ENCODE measurements at places on chromosomes 11 and 22.
A peak's percentile ranks its signal among the peaks of the same experiment; 100 is the strongest.

DNA sequence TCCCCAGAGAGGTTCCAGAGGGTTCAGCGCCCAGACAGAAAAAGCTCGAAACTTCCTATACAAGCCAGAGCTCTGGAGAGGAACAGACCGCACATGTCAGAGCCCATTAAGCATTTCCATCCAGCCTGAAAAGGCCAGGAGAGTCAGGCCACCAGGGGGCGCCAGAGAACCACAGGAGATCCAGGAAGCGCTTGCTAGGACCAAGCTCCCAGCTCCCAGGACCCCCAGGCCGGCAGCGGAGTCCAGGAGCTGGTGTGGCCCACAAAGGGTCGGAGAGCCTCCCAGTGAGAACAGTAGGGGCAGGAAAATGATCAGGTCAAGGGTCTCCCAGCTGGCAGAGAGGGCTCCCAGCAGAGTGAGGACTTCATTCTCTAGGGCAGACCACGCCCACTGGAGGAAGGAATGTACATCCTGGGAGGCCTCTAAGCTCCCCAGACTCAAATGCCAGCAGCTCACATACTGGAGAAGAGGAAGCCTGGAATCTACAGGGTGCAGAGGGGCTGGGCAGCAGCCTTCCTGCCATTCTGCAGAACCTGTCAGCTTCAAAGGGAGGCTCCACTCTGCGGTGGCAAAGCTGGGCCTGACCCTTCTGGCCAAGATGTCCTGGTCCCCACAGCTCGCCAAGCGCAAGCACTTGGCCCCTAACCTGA is 2.1 kb upstream of the MEI1 start:
- peak; percentile 97 for DNase-seq

- no peak for DNase-seq
These were observed 169.8 kb downstream of the DSCAML1 start for GRCh38 chr11:117627259-117627658.

- no peak for DNase-seq
These were observed 23.1 kb upstream of the USP47 start for GRCh38 chr11:11818529-11819121.

GRCh38 chr11:2175659-2176058 is 4.0 kb upstream of the TH start:
- DNase-seq: no peak

GRCh38 chr11:6319704-6320410 is 444 bp downstream of the CAVIN3 start:
- no peak for DNase-seq

GRCh38 chr11:120410622-120411380 is 74.6 kb downstream of the ARHGEF12 start:
- no peak for DNase-seq

DNA sequence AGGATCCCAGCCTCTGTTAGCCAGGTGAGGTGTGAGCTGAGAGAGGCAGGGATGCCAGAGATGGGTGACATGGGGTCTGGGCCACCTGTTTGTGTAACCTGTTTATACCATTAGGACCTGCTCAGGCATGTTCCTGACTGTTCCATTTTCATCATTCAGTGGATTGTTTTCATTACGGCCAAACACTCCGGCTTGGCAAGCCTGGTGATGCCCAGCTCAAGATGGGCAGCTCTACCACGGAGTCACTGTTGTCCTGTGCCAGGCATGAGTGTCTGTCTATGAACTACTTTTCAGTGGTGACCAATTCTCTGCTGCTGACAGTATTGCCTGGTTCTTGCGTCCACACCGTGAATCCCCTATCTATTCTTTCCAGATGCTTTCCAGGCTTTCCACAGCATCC is 71.5 kb upstream of the SLC22A12 start:
- no peak for DNase-seq

GRCh38 chr11:64148917-64149617 is 16.8 kb downstream of the MACROD1 start:
- DNase-seq: no peak

DNA sequence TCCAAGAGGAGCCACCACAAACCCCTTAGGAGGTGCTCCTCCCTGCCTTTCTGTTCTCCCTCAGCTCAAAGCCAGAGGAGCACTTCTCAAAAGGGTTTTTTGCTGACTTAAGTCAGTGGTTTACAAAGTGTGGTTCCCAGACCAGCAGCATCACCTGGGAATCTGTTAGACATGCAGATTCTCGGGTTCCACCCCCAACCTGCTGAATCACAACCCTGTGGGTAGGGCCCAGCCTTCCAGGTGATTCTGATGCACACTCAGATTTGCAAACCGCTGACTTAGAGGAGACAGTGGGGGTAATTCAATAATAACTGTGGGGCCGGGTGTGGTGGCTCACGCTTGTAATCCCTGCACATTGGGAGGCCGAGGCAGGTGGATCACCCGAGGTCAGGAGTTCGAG is 22.8 kb downstream of the CREB3L1 start:
- DNase-seq: no peak

GRCh38 chr11:123211981-123212380 is 16.9 kb upstream of the CLMP start:
- no peak for DNase-seq

DNA sequence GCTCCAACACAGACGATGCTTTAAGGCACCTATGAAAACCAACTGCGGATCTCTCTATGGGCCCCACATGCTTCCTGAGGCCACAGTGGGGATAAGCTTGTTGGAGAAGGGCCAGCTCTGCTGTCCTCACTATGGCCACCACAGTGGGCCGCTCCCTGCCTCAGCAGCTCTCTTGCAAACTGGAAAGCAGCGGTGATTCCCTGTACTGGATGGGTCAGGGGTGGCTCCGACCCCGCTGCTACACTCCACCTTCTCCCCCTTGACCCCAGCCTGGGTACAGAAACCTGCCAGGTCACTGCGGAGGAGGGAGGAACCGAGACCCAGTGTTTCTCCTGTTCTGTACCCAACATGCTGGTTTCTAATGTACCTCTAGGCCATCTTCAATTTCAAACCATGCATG is 403.9 kb downstream of the CTTN start:
- no peak for DNase-seq

DNA sequence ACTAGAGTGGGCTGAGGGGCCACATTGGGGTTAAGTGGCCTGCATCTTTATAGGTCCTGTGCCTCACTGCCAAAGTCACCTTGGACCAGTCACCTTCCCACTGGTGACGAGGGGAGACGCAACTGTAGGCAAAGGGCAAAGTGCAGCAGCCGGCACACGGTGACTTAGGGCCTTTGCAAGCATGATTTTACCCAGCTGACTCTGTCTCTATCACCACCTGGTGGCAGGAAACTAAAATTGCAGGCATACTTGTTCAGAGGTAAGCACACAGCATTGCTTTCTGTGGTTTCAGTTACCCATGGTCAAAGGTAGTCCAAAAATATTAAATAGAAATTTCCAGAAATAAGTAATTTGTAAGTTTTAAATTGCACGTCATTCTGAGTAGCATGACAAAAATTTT is 1164.4 kb downstream of the BRD1 start:
- DNase-seq: no peak

DNA sequence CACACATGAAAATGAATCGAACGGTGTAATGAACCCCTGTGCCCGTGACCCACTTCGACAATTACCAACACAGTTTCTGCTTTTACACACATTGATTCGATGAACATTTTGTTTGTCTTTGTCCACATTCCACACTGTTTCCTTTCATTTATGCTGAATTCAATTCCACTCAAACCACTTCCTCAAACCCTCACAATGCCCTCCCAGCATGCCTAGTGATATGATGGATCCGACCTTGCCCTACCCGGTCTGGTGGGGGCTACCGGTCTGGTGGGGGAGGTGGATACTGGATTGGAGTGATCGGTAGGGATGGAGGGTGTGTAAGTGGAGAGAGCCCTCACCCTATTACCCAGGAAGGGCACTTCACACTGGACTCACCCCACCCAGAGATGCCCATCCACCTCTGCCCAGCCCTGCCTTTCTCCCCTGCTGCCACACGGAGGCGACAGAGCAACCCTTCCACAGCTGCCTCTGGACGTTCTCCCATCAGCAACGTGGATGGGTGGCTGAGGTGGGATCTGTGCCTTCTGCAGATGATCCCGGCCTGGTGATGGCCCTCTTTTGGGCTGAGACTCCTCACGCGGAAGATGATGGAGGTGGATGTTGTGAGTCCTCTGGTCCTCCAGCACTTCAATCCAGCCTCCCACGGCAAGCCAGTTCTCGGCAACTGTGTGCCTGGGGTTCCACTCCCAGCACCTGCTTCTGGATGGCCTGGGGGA is 33.0 kb upstream of the P2RY2 start:
- peak; percentile 13 for DNase-seq

GRCh38 chr22:32623943-32624342 is 149.3 kb downstream of the FBXO7 start:
- no peak for DNase-seq

DNA sequence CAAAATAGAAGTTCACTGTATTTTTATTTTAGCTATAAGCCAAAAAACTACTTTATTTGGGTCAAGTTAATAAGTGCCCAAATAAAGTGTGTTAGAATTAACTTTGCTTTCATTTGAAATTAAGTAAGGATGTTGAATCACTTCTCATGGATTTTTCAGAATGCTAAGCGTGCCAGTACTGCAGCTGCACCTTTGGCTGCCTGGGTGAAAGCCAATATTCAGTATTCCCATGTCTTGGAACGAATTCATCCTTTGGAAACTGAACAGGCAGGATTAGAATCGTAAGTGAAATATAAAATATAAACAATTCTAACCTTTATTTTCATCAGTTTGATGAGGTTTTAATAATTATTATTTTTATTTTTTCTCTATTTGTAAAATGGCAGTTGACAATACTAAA is 113.6 kb downstream of the DYNC2H1 start:
- DNase-seq: no peak

- no peak for DNase-seq
These were observed 149.6 kb downstream of the METTL15 start for GRCh38 chr11:28257761-28258160.

GRCh38 chr22:19430890-19431541 is 517 bp downstream of the HIRA start:
- peak; percentile 13 for DNase-seq

DNA sequence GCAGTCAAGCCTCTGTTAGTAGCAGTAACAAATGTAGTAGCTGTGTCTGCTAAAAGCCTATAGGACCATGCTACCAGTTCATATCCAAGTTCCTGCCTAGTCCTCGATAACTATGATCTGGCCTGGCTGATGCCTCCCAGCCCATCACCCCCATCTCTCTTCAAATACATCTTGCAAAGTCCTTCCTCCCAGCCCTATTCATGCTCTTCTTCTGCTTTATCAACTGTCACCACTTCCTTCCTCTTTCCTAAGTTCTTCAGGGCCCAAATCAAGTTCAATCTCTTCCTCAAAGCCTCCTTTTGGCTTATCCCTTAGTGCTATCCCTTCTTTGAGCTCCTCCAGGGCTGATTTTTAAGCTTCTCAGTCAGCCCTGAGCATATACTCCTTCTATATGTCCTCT is 150.9 kb upstream of the THY1 start:
- DNase-seq: no peak
